Ascending aorta (tissue), 2 donors: ENCODE measurements at places on chromosomes 13 and 19.

- no peak for DNase-seq
Measured at GRCh38 chr19:5017235-5017634, 48.3 kb downstream of the KDM4B start.

DNA sequence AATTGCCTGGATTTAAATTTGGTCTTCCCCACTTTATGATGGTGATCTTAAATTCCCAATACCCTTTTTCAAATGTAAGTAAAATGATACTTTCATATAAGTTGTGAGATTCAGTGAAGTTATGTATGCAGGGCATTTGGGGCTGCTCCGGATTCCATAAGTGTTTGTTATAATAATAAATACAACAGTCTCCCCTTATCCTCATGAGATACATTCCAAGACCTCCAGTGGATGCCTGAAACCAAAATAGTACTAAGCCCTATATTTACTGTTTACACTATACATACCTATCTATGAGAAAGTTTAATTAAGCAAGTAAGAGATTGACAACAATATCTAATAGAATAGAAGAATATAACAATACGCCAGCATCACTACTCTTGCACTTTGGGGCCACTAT lies 2237.8 kb downstream of the PCDH9 start:
- no peak for DNase-seq

GRCh38 chr13:51158880-51159518 lies 47.9 kb upstream of the C13orf42 start:
- no peak for DNase-seq

- no peak for DNase-seq
Measured at GRCh38 chr13:77745784-77746183, 48.3 kb downstream of the SLAIN1 start.

DNA sequence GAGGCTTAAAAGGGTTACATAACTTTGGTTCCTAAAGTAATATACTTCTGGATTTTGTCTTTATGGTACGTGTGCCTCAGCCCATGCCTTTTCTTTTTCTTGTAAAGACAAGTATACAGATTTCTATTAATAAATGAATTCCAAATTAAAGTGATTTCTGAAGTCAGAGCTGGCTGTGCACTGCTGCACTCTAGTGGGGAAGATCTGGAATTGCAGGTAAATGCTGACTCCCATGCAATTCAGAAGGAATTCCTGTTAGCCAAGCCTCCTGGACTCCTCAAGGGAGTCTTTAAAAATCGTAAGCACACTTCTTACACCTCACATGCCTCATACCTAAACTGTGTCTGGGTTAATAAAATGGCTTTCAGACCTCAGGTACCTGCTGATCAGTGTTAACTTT lies 118.4 kb upstream of the SLC7A1 start:
- DNase-seq: no peak

DNA sequence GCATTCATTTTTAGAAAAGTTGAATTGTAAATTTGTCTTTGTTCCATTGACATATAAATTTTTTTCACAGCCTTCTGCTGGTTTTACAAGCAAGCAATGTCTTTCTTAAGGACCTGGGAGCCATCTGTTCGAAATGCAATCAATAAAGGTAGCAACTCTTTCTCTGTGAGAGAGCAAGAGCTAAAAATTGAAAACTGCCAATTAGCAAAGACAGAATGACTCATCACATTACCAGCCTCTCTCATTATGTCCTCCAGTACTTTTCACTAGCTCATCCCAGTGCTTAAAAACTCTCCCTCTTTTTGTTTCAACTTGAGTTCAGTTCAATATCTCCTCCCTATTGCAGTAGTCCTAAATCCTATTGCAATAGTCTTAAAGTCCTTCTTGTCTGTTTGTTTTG lies 760.7 kb upstream of the SLITRK6 start:
- DNase-seq: no peak

- no peak for DNase-seq
Measured at GRCh38 chr13:40077396-40078027, 422.1 kb downstream of the COG6 start.

- no peak for DNase-seq
Measured at GRCh38 chr13:43444081-43444480, 342.7 kb downstream of the ENOX1 start.

DNA sequence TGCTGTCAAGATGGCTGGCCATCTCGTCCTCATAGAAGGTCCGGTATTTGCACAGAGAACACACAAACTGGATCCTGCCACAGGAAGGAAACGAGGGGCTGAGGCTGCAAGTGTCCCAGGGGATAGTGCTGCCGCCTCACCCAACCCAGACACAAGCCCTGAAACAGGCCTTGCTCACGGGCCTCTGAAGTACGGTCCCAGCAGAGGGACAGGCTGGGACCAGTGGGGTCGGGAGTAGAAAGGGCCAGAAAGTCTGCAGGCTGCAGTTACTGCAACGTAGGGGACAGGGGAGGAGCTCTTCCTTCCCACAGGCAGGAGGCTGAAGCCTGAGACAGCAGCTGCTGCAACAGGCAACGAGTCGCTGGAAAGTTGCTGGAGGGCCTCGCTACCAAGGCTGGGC lies 18.2 kb upstream of the AKAP8 start:
- no peak for DNase-seq

GRCh38 chr13:26839682-26840081 lies 79.1 kb upstream of the GPR12 start:
- DNase-seq: no peak

DNA sequence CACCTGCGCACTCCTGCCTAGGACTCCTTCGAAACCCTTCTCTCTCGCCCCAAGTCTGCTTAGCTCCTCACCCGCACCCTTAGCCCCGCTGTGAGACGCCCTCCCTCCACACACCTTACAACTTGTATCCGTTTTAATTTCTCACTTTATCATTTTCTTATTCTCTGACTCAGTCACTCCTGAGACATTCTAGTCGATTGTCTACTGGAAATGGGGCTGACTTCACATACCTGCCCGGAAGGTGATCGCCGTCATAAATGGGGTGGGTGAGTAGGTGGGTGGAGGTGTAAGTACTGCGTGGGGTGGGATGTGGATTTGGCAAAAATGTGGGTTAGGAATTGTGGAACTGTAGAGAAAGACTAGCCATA lies 714 bp downstream of the NDFIP2 start:
- DNase-seq: no peak

DNA sequence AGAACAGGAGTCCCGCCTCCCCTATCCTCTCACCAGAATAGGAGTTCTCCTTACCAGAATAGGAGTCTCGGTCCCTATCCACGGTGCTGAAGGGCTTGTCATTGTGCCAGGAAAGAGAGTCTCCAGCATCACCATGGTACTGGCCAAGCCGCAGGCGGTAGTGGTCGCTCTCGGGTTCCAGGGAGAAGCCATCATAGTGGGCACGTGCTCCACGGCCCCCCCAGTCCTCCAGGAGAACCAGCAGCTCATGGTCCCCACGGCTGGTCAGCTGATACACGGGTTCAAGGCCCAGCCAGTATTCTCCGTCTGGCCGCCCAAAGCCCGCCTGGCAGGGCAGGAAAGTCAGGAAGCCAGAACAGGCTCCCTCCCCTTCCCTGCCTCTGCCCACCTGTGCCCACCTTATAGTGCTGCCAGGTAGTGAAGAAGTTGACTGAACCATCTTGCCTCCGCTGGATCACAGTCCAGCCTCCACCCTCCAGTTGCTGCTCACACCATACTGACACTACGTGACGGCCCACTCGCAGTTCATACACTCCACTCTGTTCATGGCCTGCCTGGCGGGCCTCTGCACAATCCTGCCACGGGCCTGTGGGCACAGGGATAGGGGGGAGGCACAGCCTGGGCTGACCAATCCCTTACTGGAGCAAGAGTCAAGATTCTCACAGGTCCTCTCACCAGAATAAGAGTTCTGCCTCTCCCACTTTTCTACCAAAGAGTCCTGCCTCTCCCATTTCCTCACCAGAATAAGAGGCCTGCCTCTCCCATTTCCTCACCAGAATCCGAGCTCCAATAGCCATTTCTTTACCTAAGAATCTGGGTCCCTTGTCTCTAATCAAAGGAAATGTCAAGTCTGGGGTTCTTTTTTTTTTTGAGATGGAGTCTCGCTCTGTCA lies 7.4 kb downstream of the SHFL start:
- DNase-seq: no peak

DNA sequence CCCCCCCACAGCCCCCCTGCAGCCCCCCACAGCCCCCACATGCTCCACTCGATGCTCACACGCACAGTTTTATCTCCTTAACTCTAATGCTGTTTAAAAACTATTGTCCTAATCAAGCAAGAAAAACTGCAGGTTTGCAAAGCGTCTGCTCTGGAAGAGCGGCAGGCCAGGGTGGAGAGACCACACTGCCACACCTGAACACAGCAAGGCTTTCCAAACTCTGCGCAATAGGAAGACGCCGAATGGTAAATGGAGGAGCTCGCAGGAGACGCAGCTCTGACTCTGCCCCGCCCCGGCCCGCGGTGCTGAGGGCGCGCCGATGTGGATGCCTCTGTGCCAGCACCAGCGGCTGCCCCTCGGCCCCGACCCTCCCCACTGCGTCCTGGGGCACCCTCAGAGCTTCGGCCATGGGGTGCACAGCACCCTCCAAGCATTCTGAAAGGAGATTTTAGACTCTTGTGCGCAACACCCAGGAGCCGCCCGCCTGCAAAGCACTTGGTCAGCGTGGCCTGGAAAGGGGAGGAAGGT lies 32.4 kb downstream of the RASA3 start:
- no peak for DNase-seq

DNA sequence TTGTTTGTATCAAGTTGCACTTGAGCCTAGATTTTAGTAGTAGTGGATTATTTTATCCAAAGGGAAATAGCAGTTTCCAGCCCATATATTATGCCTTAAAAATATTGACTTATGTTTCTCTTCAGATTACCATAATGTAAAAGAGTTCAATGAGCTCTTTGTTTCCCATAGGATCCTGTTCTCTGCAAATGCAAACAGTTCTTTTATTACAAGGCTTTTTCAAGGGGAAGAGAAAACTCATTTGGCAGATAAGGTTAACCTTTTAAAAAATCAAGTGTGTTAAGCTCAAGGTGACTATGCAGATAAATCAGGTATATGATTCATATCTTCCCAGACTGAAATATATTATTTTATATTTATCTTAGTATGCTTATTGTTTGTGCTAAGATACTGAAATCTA lies 961.2 kb upstream of the SPRY2 start:
- no peak for DNase-seq

DNA sequence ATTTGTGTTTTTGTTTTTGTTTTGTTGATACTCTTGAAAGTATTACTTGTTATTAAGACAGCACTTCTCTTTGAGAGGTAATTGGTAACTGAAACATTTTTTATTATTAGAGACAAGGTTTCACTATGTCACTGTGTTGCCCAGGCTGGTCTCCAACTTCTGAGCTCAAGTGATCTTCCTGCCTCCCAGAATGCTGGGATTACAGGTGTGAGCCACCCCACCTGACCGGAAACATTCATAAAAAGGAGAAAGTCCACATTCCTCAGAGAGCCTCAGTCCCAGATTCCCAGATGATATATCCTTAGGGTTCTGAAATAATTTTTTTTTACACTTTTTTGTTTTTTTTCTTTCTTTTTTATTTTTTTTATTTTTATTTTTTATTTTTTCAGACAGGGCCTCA lies 2.7 kb downstream of the CARM1 start:
- no peak for DNase-seq
